H9 (cell line): ENCODE measurements at places on chromosomes 7 and 10. TPM values are rescaled to one million over a fixed set of nuclear protein-coding genes. Genes with fewer than 3 reads are reported as not detected.

TSPAN12 gene
- total RNA-seq = 6.6 and 8.7 TPM in 2 replicates

- no peaks in the 10 kb centered on the region for H3K27me3 ChIP-seq
- no peak overlapping the region for H3K4me3 ChIP-seq
- no peaks in the 10 kb centered on the region for H3K36me3 ChIP-seq
- DNase-seq = peak; percentile 91
These were observed 173.6 kb downstream of the ARHGAP12 start for GRCh38 chr10:31754803-31755624.

HHEX gene
- 1.8 and 2.2 TPM in 2 replicates for total RNA-seq

DNA sequence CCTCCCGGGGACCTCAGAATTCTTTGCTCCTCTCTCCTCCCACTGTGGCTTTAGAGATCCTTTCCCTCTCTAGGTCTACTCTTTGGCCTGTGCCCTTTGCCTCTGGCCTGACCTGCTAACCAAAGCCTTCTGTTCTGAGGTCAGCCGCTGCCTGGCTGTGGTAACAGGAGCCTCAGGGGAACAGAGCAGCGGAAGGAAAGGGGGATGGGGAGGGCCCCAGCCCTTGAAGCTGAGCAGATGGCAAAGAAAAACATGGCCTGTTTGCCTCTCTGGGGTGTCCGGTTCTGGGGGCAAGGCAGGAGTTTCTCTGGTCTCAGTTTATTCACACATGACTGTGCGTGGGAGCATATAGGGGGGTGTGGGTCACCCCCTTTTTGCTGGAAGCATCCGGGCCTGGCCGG, 28.2 kb downstream of the COL26A1 start:
- H3K4me3 ChIP-seq = peak overlapping the region; percentile 49; the same call in 2 of the 3 replicates
- H3K27ac ChIP-seq = no peak overlapping the region
- peak; percentile 69 for DNase-seq
- peaks cover 2% of the 10 kb centered on the region; the same call in 1 of the 2 replicates for H3K4me1 ChIP-seq
- H3K36me3 ChIP-seq = no peaks in the 10 kb centered on the region; the same call in 1 of the 2 replicates

NEURL1 gene
- total RNA-seq = 0.92 and 1.2 TPM in 2 replicates

TUBGCP2 gene
- total RNA-seq = 52.4 and 53.5 TPM in 2 replicates

ZYX gene
- 236 and 237 TPM in 2 replicates for total RNA-seq

LIPF gene
- total RNA-seq = not detected in 2 replicates

PCLO gene
- total RNA-seq = 2.8 and 3.1 TPM in 2 replicates

DNA sequence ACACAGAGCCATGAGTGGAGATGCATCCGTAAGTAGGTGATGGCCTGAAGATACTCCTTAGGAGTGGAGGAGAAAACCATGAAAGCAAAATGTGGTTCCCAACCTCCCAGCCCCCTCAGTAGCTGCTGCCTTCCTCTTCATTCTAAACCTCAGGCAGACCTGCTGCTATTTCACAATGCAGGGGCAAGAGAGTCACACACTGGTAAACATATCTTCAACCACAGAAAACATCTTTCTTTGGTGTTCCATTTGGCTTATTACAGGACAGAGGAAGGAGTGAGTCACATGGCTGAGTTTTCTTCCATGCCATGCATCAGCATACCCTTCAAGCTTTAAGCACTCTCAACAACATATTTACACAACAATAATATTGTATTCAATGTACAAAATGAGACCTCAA, 342.1 kb downstream of the BMPER start:
- H3K4me1 ChIP-seq = no peaks in the 10 kb centered on the region
- DNase-seq = no peak
- no peaks in the 10 kb centered on the region for H3K36me3 ChIP-seq
- H3K27ac ChIP-seq = no peak overlapping the region

- no peak overlapping the region for H3K4me3 ChIP-seq
- no peaks in the 10 kb centered on the region for H3K27me3 ChIP-seq
- no peaks in the 10 kb centered on the region for H3K4me1 ChIP-seq
- DNase-seq = no peak
These were observed 6.2 kb upstream of the ZAN start for GRCh38 chr7:100726996-100727761.

GRCh38 chr7:133562621-133563020, 309.7 kb downstream of the EXOC4 start:
- H3K27ac ChIP-seq = no peak overlapping the region
- no peak overlapping the region for H3K4me3 ChIP-seq
- no peaks in the 10 kb centered on the region for H3K27me3 ChIP-seq
- no peaks in the 10 kb centered on the region for H3K36me3 ChIP-seq
- no peaks in the 10 kb centered on the region for H3K4me1 ChIP-seq

- no peaks in the 10 kb centered on the region for H3K27me3 ChIP-seq
- DNase-seq = peak; percentile 81
- H3K36me3 ChIP-seq = no peaks in the 10 kb centered on the region; the same call in 2 of the 3 replicates
- no peak overlapping the region for H3K27ac ChIP-seq
- peaks cover 3% of the 10 kb centered on the region; the same call in 1 of the 2 replicates for H3K4me1 ChIP-seq
These were observed 538.5 kb downstream of the HTR7 start for GRCh38 chr10:90319188-90319914.

- no peaks in the 10 kb centered on the region for H3K4me1 ChIP-seq
- H3K27me3 ChIP-seq = no peaks in the 10 kb centered on the region
- no peak overlapping the region for H3K4me3 ChIP-seq
These were observed 16.9 kb downstream of the PCGF6 start for GRCh38 chr10:103333934-103334520.

DNA sequence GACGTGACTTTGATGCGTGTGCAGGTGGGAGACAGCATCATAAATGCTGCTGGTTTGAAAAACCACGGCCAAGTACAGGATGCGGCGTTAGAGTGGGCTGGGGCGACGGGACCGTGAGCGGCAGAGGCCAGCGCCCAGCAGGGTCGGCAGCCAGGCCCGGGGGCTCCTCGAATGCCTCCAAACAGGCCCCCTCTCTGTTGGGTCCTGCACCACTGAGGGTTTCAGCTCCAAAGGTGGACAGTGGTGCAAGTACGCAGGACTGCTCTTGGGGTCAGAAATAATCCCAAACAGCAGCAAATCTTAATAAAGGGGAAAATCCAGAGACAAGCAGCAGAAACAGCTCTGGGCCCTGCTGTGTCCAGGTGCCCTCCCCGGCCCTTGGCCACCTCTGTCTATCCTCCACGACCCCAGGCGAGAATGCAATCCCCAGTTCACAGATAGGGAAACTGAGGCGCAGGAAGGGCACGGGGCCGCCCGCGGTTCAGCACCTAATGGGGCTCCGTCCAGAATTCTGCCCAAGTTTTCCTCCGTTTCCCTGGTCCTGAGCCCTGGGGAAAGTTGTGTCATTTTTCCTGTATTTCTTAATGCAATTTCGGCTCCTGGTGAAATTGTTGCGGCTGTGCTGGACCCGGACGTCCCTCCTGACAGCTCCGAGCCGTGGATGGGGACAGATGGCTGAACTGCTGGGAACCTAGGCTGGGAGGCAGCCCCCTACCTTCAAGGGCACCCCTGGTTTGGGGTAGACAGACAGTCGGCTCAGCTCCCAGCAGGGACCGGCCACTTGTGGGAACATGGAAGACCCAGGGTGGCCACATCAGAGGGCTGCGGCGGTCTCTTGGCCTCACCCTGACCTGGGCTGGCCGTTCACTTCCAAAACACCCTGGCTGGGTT, 97.4 kb downstream of the FOXL3 start:
- H3K4me3 ChIP-seq = no peak overlapping the region
- peaks cover 10% of the 10 kb centered on the region; the same call in 1 of the 2 replicates for H3K36me3 ChIP-seq
- H3K4me1 ChIP-seq = no peaks in the 10 kb centered on the region
- DNase-seq = no peak
